ENCODE measurements at places on chromosomes 2 and 18.

DNA sequence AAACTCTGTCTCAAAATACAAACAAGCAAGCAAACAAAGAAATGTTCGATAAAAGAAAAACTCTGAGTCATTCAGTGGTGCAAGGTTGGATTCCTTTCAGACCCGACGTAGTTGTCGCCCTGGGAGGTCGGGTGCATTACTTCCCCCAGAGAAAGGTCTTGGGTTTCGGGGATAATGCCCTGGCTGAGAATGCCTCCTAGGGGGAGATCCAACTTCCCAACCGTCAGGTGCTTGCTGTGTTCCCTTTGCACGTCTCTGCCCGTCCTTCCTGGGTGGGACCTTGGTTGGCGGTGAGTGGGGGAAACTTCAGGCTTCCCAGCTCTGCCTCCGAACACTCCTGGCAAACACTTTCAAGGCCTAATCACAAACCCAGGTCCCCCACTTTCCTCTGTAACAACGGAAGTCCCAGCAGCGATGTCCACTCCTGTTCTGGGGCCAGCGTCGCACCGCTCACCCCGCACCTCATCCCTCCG is 609 bp downstream of the TPGS2 start:
- peak; percentile 9 for DNase-seq

GRCh38 chr2:147715807-147716206 is 129.0 kb upstream of the ACVR2A start:
- no peak for DNase-seq

DNA sequence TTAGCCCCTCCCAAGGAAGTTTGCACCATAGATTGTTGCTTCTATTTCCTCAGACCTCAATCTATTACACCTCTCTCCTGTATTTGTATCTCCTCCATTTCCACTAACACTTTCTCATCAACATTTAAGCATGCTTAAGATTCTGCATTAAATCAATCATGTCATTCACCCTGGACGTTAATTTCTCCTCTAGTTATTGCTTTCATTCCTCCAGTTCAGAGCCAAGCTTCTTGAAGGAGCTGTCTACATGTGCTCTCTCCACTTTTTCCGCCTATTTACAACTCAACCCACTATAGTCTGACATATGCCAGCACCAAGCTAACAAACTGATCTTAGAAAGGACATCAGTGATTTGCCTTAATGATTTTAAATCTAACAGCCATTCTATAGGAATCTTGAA is 99.5 kb downstream of the OLA1 start:
- no peak for DNase-seq

- DNase-seq: no peak
Measured at GRCh38 chr2:40488927-40489677, 37.2 kb upstream of the SLC8A1 start.

GRCh38 chr2:159096901-159097300 is 128.5 kb downstream of the TANC1 start:
- DNase-seq: no peak

DNA sequence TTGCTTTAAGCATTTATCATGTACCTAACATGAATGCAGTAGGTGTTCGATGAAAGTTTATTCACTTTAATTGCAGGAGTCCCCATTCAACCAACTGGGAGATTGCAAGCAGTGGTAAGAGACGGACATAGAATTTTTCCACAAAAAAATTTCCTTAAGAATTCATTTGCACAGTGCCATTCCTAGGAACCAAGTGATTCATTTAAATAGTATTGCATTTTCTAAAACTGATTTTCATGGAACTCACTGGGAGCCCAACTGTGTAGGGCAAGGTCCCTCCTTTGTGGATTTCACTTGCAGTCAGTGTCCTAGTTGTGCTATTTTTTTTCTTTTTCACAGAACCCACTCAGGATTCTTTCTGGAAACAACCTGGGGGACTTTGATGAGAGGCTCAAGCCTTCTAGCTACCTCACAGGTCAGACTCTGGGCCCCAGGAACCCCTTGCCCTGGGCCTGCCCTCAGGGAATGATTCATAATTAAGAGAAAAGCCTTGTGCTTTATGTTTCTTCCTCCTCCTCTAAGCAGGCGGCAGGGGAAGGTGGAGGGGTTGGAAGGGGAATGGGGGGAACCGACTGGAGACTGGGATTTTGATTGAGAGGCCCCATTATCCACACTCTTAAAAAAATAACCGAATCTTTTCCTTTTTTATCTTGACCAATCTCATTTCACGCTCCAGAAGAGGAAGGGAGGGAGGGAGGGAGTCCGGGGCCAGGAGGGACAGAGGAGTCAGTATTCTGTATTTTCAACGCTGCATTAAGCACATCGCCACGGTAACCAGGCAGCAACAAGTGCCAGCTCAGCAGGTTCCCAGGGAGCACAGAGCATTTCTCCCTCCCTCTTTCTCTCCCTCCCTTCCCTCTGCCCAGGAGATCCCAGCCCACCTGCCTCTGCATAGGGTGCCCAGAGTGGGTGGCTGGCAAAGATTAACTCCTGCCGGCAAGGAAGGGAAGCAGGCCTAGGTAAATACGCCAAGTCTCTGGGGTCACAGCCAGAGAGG is 51.8 kb downstream of the PSD4 start:
- DNase-seq: no peak

- no peak for DNase-seq
Measured at GRCh38 chr2:233981574-233982420, 64.6 kb downstream of the TRPM8 start.

- DNase-seq: no peak
Measured at GRCh38 chr2:46000660-46001059, 296.5 kb upstream of the EPAS1 start.

DNA sequence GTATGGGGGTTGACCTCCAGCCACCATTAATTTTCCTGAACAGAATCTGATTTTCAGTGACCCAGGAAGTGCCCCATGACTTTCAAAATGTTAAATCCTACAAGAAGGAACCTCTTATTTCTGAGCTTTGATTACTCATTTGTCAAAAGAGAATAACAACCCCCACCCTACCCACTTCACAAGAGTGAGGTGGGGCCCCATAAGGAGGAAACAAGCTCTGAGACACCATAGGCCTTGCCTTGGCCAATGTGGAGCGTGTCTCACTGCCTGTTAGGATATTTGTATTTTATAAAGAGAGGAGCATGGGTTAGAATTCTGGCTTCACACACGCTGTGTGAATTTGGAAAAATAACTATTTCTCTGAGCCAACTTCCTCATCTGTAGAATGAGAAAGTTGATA is 158.9 kb downstream of the TTC32 start:
- no peak for DNase-seq

DNA sequence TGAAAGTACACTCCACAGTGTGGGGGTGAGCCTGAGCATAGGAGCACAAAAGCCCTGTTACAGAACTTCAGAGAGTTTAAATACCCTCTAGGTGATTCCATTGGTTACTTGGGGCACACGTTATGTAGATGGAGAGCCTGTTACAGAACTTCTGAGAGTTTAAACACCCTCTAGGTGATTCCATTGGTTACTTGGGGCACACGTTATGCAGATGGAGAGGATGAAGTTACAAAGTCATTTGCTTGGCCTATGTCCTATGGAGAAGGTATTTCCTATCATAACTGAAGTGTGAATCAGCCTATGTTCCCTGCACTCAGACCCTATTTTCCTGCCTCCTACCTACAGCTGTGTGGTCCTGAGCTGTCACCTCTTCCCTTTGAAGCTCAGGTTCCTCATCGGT is 3.8 kb upstream of the CAPN10 start:
- DNase-seq: no peak

GRCh38 chr2:174334781-174335251 is at the start of gene SP9:
SP9 (plus strand) TSS chr2:174334954; CDS start chr2:174335093, 139 bp downstream.
- DNase-seq: no peak

- DNase-seq: no peak
Measured at GRCh38 chr2:47288864-47289263, 114.1 kb upstream of the MSH2 start.

GRCh38 chr2:108616318-108616717 is 82.0 kb downstream of the LIMS1 start:
- no peak for DNase-seq

DNA sequence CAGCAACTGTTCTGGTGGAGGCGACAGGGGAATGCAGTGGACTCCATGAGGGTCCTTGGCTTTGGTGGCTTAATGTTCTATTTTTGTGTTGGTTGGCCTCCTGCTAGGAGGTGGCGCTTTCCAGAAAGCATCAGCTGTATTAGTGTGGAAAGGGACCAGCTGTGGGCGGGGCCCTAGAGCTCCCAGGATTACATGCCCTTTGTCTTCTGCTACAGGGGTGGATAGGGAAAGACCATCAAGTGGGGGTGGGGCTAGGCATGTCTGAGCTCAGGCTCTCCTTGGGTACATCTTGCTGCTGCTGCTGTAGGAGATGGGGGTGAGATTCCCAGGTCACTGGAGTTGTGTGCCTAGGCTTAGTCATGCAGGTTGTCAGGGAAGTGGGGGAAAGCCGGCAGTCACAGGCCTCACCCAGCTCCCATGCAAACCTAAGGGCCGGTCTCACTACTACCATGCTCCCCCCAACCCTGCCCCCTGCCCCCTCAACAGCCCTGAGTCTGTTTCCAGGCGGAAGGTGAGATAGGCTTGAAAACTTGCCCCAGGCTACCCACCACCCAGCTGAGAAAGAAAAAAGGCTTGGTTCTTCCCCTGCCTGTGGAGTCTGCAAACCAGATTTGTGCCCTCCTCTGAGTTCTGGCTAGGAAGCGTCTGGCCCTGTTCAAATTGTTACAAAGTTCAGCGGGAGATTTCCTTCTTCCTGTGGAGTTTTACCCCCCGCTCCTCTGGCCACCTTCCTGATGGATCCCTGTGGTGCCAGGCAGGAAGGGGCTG is 141.3 kb upstream of the LYPD1 start:
- no peak for DNase-seq

GRCh38 chr18:36665952-36666351 is 162.8 kb downstream of the TPGS2 start:
- no peak for DNase-seq

GRCh38 chr2:64952511-64953482 is 36.4 kb upstream of the SLC1A4 start:
- DNase-seq: no peak

GRCh38 chr18:58012356-58012755 is 31.7 kb upstream of the NEDD4L start:
- DNase-seq: no peak

- DNase-seq: no peak
Measured at GRCh38 chr2:231643495-231643888, 50.8 kb downstream of the TEX44 start.

- DNase-seq: no peak
Measured at GRCh38 chr2:64201151-64201550, 56.9 kb upstream of the PELI1 start.

- DNase-seq: no peak
Measured at GRCh38 chr2:113171334-113172075, 2.3 kb upstream of the PSD4 start.

GRCh38 chr2:239222706-239223309 is 178.0 kb downstream of the HDAC4 start:
- DNase-seq: no peak

DNA sequence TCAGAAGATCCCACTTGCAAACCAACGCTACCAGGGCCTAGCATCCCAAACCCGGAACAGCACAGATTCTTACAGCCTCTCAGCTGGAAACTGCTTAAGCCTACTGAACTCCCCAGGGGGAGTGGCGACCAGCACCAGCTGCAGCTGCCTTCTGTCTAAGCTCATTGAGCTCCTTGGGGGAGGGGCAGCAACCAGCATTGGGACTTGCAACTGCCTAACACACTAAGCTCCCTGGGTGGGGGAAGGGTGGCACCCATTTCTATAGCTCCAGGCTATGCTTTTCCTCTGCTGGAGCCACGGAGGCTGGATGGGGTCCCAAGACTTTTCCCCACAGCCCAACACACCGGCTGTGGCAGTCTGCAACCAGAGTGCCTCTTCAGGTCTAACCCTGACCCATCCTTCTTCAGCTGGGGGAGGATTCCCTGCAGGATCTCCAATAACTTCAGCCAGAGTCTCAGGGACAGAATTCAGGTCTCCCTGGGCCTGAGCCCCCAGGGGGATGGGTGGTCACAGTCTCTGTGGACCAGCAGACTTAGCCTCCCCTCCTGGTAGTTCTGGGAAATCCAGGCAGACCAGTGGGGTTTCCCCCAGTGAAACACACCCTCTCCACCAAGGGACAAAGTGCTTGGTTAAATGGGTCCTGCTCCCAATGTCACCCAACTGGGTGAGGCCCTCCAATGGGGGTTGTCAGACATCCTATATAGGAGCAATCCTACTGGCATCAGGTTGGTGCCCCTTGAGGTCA is 45.9 kb upstream of the ITGA4 start:
- DNase-seq: no peak

DNA sequence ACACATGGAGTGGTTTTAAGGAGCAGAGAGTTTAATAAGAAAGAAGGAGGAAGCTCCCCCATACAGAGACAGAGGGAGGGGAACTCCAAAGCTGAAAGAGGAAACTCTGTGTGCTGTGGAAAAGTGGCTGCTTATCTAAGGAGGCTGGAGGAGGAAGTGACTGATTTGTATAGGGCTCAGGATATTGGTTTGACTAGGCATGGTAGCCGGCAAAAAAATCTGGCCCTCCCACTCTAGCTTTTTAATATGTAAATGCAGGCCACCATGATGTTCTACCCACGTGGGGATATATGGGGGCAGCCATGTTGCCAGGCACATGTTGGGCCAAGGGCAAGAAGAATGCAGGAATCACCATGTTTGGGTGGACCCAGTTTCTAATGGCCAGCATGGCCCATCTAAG is 64.3 kb downstream of the HNMT start:
- no peak for DNase-seq

- no peak for DNase-seq
Measured at GRCh38 chr2:96584017-96584416, 47.5 kb downstream of the ARID5A start.

DNA sequence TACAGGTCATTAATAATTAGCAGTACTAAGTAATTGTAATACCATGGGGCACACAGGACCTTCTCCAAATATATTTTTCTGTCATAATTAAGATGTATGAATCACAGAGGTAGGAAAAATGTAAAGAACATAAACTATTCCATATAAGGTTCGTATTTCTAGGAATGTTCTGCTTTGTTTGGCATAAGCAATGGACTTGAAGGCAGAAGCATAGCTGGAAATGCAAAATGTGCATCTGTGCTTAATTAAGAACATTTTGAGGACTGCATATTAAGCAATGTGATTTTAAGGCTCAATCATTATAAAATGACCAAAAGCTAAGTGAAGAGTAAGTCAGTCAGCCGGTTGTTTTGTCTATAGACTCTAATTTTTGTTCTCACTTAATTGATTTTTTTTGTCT is 123.2 kb downstream of the RBM43 start:
- no peak for DNase-seq

- no peak for DNase-seq
Measured at GRCh38 chr2:226514895-226515294, 284.7 kb downstream of the IRS1 start.

GRCh38 chr2:42706836-42707235 is 57.1 kb downstream of the OXER1 start:
- no peak for DNase-seq

GRCh38 chr2:120736624-120737339 is 1.1 kb downstream of the GLI2 start:
- no peak for DNase-seq

DNA sequence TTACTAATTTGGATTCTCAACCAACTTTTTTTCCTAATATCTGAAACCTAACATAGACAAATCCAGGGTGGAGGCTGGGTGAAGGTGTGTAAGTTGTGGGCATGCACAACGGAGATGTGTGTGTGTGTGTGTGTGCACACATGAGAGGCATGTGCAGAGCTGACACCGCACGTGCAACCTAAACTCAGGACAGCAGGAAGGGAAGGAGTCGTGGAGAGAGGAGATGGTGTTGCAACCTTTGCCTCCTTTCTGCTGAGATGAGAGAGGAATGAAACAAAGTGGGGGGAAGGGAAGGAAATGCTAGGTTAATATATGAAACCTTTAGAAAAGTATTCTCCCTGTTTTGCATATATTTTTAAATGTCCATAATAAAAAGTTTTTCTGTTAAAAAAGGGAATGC is 64.7 kb downstream of the KCTD1 start:
- DNase-seq: no peak
